ENCODE measurements at places on chromosomes 4 and X.

DNA sequence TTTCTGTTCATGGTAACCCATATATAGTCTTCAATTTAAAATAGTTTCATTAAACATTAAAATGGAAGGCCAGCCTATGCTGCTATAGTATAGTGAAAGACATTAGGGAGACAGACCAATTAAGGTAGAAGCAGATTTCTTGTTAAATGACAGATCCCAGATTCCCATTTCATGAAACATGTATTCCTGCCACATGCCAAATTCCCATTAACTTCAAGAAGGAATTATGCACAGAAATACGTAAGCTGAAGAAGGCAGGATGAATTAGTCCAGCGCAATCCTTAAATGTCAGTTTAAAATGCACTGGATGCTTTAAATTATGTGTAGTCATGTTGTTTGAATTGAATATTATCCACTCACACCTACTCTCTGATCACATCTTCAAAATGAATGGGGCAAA, 424.9 kb downstream of the SH2D1A start:
- DNase-seq = no peak

DNA sequence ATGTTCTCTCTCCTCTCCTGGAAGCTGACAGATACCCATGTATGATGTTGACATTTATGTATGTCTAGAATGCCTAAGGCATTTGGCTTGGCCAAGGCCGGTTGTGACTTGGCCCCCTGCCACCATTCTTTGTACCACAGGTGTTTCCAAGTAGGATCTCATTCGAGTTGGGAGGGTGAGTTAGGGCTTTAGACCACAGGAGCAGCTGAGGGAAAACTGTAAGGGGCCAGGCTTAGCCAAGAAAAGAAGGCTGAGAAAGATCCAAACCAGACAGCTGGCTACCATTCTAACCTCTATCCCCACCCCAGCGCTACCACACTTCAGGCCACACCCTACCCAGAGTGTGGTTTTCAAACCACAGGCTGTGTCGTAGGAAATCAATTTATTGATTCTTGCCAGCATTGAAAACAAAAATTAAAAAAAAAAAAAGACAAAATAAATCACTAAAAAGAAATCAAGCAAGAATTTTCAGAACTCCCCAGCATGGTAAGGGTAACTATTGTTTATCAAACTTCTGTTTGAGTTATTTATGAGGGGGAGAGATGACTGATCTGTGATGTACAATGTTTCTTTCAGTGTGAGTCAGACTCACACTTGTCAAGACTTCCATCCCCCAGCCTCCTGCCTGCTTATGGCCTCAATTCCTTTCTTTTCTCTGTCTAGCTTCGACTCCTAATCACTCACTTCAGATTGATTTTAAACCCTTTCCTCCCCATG, 9.9 kb downstream of the TMSB4X start:
- no peak for DNase-seq

DNA sequence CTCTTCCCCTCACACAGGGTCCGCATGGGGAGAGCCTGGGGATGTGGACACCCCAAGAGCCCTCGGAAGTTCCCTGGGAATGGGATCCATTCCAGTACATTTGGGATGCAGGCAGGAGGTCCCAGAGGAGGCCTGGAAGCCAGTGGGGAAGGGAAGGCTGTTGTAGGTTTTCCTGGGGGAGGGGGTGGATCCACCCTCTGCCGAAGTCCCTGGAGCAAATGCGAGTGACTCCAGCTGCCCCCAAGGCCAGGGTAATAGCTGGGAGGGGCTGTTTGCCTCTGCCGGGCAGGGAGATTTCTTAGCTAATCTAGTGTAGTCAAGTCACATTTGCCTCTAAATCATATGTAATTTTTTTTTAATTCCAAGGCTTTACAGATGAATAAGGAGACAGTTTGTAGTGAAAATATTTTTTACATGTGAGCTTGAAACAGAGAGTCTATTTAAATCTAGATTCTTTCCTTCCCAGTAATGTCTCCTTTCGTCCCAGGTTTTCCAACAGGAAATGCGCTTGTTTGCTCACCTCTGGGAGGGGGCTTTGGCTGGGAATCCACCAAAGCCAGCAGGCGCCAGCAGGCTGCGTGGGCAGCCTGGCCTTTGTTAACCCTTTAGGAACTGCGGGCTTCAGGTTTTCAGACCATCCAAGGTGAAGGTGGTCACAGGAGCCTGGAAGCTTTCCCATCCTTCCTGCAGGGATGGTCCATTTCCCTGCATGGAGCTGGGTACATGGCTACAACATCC, 26.8 kb downstream of the SH3TC1 start:
- no peak for DNase-seq

DNA sequence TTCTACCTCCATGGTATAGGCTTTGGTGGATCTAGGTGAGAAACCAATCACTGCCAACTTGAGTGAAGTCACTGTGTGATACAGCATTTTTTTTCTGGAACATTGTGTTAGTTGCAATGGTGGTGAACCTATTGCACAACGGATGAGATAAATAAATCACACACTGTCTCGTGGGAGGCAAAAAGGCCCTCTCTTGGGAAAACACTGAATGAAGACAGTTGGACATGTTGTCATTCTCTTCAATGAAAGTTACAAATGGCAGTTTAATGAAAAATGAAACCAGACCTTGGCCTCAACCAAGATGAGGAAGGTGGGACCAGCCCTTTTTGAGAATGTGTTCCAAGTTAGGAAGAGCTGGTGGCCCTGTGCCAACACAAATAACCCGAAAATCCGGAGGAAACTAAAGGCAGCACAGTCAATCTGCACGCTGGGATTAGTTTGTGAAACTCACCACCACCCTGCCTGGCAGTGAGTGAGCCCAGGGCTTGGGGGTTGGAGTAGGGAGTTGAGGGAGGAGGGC, 5.4 kb upstream of the ADGRG2 start:
- DNase-seq = no peak

DNA sequence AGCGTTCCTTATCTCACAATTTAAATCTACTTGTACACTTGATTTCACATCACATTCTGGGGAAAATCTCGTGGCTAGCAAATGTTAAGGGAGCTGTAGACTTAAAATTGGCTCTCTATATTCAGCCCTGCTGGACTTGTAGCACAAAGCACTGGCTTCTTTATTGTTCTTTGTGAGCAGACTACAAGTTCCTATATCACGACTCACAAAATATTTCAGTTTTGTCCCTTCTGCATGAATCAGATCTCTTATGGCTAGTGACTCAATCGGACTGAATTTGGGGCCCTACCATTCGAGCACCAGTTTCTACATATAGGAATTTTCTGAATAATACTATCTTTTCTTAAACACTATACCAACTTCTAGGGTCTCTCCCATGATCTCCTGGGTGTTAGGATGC, 390.1 kb downstream of the ADAM29 start:
- DNase-seq = no peak

- DNase-seq = no peak
Observed at GRCh38 chr4:2354760-2355159, 63.7 kb downstream of the ZFYVE28 start.

- no peak for DNase-seq
Observed at GRCh38 chr4:148151806-148152205, 290.4 kb downstream of the NR3C2 start.

DNA sequence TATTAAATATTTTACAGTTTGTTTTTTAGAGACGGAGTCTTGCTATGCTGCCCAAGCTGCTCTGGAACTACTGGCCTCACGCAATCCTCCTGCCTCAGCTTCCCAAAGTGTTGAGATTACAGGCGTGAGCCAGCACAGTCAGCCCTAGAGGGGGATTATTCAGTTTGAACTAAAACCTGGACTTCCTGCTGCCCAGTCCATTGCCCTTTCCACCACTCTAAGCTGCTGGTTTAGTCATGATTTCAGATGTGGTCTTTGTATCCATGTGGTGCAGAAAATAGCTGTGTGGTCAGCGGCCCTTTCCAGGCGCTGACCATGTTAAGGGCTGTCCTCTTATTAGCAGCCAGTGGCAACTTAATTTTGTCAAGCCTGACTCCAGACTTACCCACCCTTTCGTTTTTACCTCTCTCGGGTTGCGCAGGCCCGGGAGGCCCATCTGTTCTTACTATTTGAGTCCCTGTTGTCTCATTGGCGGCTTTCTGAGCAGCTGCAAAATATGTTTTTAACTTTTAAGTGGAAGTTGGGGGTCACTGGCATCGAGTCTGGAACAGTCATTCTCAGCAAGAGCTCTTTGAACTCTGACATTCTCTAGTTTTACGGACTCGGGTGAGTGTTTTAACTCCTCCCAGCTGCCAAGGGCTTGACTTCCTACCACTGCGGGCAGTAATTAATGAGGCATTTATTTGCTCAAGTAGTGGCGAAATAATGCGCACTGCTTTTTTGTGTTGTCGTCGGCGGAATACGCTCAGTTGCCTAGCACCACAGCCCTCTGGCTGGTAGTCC, 773 bp upstream of the VMA21 start:
- DNase-seq = no peak

DNA sequence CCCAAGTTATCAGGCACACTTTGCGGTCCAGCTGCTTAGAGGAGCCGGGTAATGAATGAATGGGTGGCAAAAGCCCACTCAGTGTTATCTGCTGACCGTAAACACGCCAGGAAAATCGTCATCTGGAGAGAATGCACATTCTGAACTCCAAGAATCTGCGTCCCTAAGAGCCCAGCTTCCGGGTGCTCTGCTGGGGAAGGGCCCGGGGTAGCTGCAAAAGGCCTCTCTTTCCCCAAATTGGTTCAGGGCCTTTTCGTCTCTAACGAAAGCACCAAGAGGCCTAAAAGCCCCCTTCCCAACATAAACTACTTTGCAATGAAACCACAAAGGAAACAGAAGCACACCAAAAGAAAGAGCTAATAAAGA, 1.6 kb upstream of the SFRP2 start:
- DNase-seq = no peak

- DNase-seq = no peak
Observed at GRCh38 chr4:174631901-174632758, 109.8 kb upstream of the HPGD start.

GRCh38 chr4:153877898-153878297, 89.0 kb upstream of the SFRP2 start:
- DNase-seq = no peak

- no peak for DNase-seq
Observed at GRCh38 chrX:145041486-145041885, 205.8 kb upstream of the SPANXN1 start.

DNA sequence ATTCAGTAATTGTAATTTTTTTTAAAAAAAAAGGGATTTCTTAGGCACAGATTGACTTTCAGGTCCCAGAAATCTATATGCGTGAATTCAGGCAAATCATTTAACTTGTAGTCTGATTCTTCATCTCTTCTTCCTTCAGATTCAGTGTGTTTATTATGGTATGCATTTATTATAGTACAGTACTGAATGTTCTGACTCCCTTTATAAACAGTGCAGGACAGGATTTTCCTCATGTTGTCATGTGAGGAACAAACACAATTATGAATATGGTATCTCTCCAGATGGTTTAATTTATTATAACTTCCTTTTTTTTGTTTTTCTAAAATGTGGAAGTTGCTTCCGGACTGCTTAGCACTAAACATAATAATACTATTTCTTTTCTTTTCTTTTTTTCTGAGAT, 54.2 kb downstream of the RPS3A start:
- no peak for DNase-seq

- DNase-seq = no peak
Observed at GRCh38 chrX:42107495-42108488, 184.4 kb upstream of the CASK start.

DNA sequence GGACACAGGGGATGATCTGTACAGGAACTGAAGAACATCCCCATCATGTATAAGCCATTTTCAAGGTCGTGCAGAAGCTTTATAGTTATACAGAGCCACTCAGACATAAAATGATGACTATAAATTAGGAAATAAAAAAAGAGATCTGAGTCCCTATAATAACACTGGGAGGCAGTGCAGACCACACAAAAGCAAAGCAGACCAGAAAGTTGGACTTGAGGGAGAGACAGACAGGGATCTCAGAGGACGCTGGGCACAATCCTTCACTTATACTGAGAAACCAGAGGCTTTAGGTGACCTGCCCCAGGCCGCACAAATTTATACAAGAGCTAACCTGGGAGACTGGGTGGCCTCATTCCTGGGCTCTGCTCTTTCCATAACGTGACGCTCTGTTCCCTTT, 70.5 kb downstream of the HADH start:
- DNase-seq = no peak

Measured in activated T-helper 1 cell treated with anti-CD3 and anti-CD28 coated beads, Interleukin-2, amount 50 U/mL, for 16 hours (primary cell).